A549 treated with Mapracorat at 1 μM for 4 hours (cell line): ENCODE measurements at places on chromosomes 11 and 22. TPM values are rescaled to one million over a fixed set of nuclear protein-coding genes. Genes with fewer than 3 reads are reported as not detected.

Gene LAYN
- 3.8 to 4.5 TPM (median 4.3 TPM) in 5 replicates for total RNA-seq

Gene TSPAN32
- total RNA-seq = not detected in 5 replicates

Gene C11orf65
- 0.50 to 0.87 TPM (median 0.57 TPM) in 3 of 5 replicates, not detected in the others for total RNA-seq

Gene LRP5
- total RNA-seq = 30.9 to 54.0 TPM (median 49.6 TPM) in 5 replicates

Gene NOX4
- not detected in 5 replicates for total RNA-seq

Gene TRIM64C
- total RNA-seq = not detected in 5 replicates

Gene PANX2
- total RNA-seq = 5.1 to 7.0 TPM (median 6.5 TPM) in 5 replicates

Gene SEC14L6
- not detected in 5 replicates for total RNA-seq

Gene RBM7
- total RNA-seq = 20.9 to 33.6 TPM (median 28.4 TPM) in 5 replicates

Gene SLC25A1
- 48.4 to 61.5 TPM (median 61.2 TPM) in 5 replicates for total RNA-seq

Gene TMEM132A
- total RNA-seq = 91.4 to 146 TPM (median 134 TPM) in 5 replicates

Gene YPEL4
- 0.13 to 0.41 TPM (median 0.18 TPM) in 5 replicates for total RNA-seq

Gene LRRC74B
- not detected in 5 replicates for total RNA-seq

Gene SPTBN2
- 8.7 to 10.7 TPM (median 9.7 TPM) in 5 replicates for total RNA-seq

Gene KCNJ1
- 0.06 TPM in 1 of 5 replicates, not detected in the others for total RNA-seq

Gene CEP126
- 2.6 to 3.8 TPM (median 2.9 TPM) in 5 replicates for total RNA-seq

Gene PDGFD
- total RNA-seq = 6.1 to 8.6 TPM (median 7.6 TPM) in 5 replicates

Gene CCT8L2
- not detected in 5 replicates for total RNA-seq

Gene ABCC8
- 5.7 to 9.5 TPM (median 7.6 TPM) in 5 replicates for total RNA-seq

Gene MAJIN
- total RNA-seq = not detected in 5 replicates

Gene PDE2A
- total RNA-seq = 1.0 to 2.6 TPM (median 1.9 TPM) in 5 replicates

Gene PARVA
- total RNA-seq = 24.1 to 26.2 TPM (median 24.9 TPM) in 5 replicates

Gene ATXN10
- total RNA-seq = 88.4 to 115 TPM (median 107 TPM) in 5 replicates

Gene CAVIN3
- 25.3 to 34.4 TPM (median 28.6 TPM) in 5 replicates for total RNA-seq

Gene BARX2
- total RNA-seq = not detected in 5 replicates

Gene STX3
- 21.4 to 28.3 TPM (median 26.8 TPM) in 5 replicates for total RNA-seq

Gene SLC17A6
- total RNA-seq = not detected in 5 replicates

Gene OR8K5
- not detected in 5 replicates for total RNA-seq

Gene CRYAB
- total RNA-seq = 8.3 to 23.1 TPM (median 12.1 TPM) in 5 replicates

Gene HBB
- not detected in 5 replicates for total RNA-seq
